ENCODE measurements at places on chromosomes 3 and 15. TPM values are rescaled to one million over a fixed set of nuclear protein-coding genes. Genes with fewer than 3 reads are reported as not detected.

The IGDCC3 gene
- total RNA-seq = under 0.01 TPM

The GOLGA8M gene
- total RNA-seq = not detected

The KLHL25 gene
- total RNA-seq = 3.0 TPM

The PPP1R14D gene
- not detected for total RNA-seq

The CCDC191 gene
- 1.0 TPM for total RNA-seq

The PTX3 gene
- 276 TPM for total RNA-seq

The SLC7A14 gene
- 0.34 TPM for total RNA-seq

The IL17RD gene
- 2.0 TPM for total RNA-seq

The SYNPR gene
- not detected for total RNA-seq

The ARPP21 gene
- not detected for total RNA-seq

The MTHFS gene
- 10.8 TPM for total RNA-seq

The TPRG1 gene
- total RNA-seq = not detected

The MST1 gene
- 5.1 TPM for total RNA-seq

The COPG1 gene
- total RNA-seq = 223 TPM

The SIN3A gene
- total RNA-seq = 36.1 TPM

The SAMMSON gene
- total RNA-seq = not detected

The ZNF620 gene
- total RNA-seq = 0.67 TPM

The NUTM1 gene
- not detected for total RNA-seq

The AP3B2 gene
- total RNA-seq = 0.15 TPM

The CYFIP1 gene
- 71.1 TPM for total RNA-seq

The MAP1A gene
- total RNA-seq = 18.7 TPM

The ZBTB47 gene
- total RNA-seq = 12.8 TPM

The GPR62 gene
- total RNA-seq = 0.15 TPM

The TERC gene
- 92.2 TPM for total RNA-seq

The OR5K2 gene
- total RNA-seq = not detected

The CHST13 gene
- not detected for total RNA-seq

The PLA1A gene
- total RNA-seq = not detected

The ACOX2 gene
- 6.4 TPM for total RNA-seq

The HYPK gene
- 35.7 TPM for total RNA-seq

The MGLL gene
- total RNA-seq = 49.4 TPM

The COPS2 gene
- total RNA-seq = 30.8 TPM

The RHOV gene
- total RNA-seq = not detected

The TNNC1 gene
- total RNA-seq = not detected

The KBTBD13 gene
- total RNA-seq = not detected

The PLCB2 gene
- total RNA-seq = 2.2 TPM

The NGLY1 gene
- total RNA-seq = 15.5 TPM

The SLC22A13 gene
- total RNA-seq = not detected

The GPR149 gene
- not detected for total RNA-seq

The MBD4 gene
- total RNA-seq = 21.4 TPM

The ZNF660 gene
- total RNA-seq = 1.5 TPM

The AGBL1 gene
- total RNA-seq = not detected

The PARP16 gene
- total RNA-seq = 5.1 TPM

The GOLGA8F gene
- total RNA-seq = not detected

The HGD gene
- not detected for total RNA-seq

The DUOXA2 gene
- not detected for total RNA-seq

The MFSD1 gene
- 37.0 TPM for total RNA-seq

The CP gene
- total RNA-seq = 0.17 TPM

The GP5 gene
- total RNA-seq = not detected

The METTL6 gene
- 16.0 TPM for total RNA-seq

The BCL2A1 gene
- not detected for total RNA-seq

The GOLGA6A gene
- total RNA-seq = not detected

The EPHA3 gene
- 0.15 TPM for total RNA-seq

The NTRK3 gene
- not detected for total RNA-seq

The CRYGS gene
- 0.34 TPM for total RNA-seq

The SEMA3B gene
- total RNA-seq = 14.3 TPM
